Hair follicular keratinocyte (primary cell): ENCODE measurements at places on chromosomes 6 and 20. TPM values are rescaled to one million over a fixed set of nuclear protein-coding genes. Genes with fewer than 3 reads are reported as not detected.

SRC gene
- total RNA-seq: 28.8 and 31.0 TPM in 2 replicates

SGK2 gene
- not detected in 2 replicates for total RNA-seq

OLIG3 gene
- not detected in 2 replicates for total RNA-seq

PRL gene
- not detected in 2 replicates for total RNA-seq

EYS gene
- 0.16 and 0.27 TPM in 2 replicates for total RNA-seq

RBM24 gene
- 0.76 and 0.78 TPM in 2 replicates for total RNA-seq

TRDN gene
- not detected in 2 replicates for total RNA-seq

ACTL10 gene
- 2.5 and 3.4 TPM in 2 replicates for total RNA-seq

ASIP gene
- not detected in 2 replicates for total RNA-seq

FKBP1C gene
- 0.08 and 0.39 TPM in 2 replicates for total RNA-seq

SLC17A4 gene
- total RNA-seq: not detected in 2 replicates

VWA7 gene
- total RNA-seq: 0.19 and 0.86 TPM in 2 replicates

SLC26A8 gene
- not detected in 2 replicates for total RNA-seq

ADAM33 gene
- 0.04 TPM in 1 of 2 replicates, not detected in the other for total RNA-seq

ID4 gene
- 0.19 and 0.23 TPM in 2 replicates for total RNA-seq

SH3BGRL2 gene
- total RNA-seq: 2.1 and 2.3 TPM in 2 replicates

KIF25 gene
- not detected in 2 replicates for total RNA-seq

SNTA1 gene
- total RNA-seq: 8.4 and 11.5 TPM in 2 replicates

KHDRBS2 gene
- total RNA-seq: not detected in 2 replicates

ABCC10 gene
- total RNA-seq: 18.0 and 19.7 TPM in 2 replicates

BEND3 gene
- total RNA-seq: 3.2 and 4.2 TPM in 2 replicates

SLPI gene
- 13.8 and 27.3 TPM in 2 replicates for total RNA-seq

TUBE1 gene
- total RNA-seq: 15.8 and 19.9 TPM in 2 replicates

TNF gene
- total RNA-seq: 3.3 and 4.5 TPM in 2 replicates

PPP1R3G gene
- 0.04 and 0.23 TPM in 2 replicates for total RNA-seq

TFEB gene
- total RNA-seq: 8.0 and 15.1 TPM in 2 replicates
